ENCODE measurements at places on chromosomes 5 and 9.
A peak's percentile ranks its signal among the peaks of the same experiment; 100 is the strongest.

DNA sequence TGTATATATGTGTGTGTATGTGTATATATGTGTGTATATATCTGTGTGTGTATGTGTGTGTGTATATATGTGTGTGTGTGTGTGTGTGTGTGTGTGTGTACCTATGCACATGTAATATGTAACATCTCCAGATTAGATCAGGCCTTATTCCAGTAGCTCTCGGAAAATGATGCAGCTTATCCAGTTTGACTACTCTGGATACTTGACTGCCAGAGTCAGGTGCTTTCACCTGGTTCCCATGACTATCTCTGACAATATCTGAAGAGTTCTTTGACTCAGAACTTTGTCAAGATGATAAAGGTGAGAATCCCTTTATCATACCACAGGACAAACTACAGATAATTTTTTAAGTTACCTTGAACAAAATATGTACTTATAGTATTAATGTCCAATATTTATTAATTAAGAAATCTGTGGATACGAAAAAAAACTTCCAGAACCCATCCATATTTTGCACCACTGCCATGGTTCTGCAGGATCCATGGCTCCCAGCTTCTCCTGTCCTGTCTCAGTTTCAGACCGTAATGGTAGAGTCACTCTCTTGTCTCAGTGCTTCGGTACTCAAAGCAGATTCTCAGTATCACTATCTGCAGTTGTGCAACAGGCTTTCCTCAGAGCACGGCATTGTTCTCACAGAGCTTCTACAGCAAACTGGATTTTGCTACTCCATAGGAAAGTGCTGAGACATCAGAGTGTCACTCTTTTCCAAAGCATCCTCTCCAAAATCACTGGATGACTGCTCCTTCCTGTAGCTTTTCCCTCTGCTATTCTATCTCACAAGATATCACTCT is 164.4 kb upstream of the SLC12A2 start:
- no peak for DNase-seq

GRCh38 chr9:99633265-99633664 is 188.4 kb upstream of the NR4A3 start:
- DNase-seq: no peak

DNA sequence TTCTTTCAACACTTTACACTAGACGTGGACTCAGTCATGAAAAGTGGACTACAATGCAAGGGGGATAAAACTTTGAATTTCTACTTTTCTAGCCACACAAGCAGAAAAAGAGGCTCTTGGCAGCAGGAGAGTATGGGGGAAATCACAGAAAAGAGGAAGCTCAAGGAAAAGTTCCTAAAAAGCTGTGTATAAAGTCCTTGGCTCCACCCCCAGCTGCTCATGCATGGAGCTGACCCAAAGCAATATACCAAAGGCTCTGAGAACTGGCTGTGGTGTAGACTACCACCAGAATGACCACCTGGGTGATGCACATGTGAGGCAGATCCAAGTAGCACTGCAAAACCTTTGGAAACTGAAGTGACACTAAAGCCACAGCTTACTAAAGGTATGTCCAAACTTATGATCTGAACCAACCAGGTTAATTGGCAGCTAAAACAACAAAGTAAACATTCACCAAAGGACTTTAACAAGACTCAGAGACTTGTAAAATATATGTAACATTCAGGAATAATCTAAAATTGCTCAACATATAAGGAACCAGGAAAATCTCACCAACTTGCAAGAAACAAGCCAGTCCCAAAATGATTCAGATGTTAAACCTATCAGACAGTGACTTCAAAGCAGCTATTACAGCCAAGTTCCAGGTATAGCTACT is 55.5 kb upstream of the RASGRF2 start:
- DNase-seq: no peak

GRCh38 chr9:79461712-79462111 is 110.1 kb upstream of the TLE4 start:
- DNase-seq: no peak

DNA sequence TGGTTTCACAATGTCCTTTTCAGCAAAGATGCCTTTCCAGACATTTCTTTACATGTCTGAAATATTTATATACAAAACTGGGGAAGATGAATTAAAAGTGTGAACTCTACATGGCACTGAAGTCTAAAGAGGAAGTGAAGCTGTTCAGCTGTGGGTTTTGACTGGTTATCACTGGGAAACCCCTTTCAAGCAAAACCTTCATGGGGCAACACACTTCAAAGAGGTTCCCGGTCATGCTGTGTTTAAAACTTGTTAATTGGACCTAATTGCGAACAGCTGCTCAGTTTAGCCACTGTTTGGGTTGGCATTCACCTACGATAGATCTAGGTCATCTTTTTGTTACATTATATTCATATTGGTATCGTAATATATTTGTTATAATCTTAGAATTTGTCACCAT is 20.0 kb upstream of the GDNF start:
- DNase-seq: no peak

- no peak for DNase-seq
Observed at GRCh38 chr5:5042806-5043205, 97.3 kb upstream of the ADAMTS16 start.

GRCh38 chr9:11546231-11546630 is 933.4 kb upstream of the PTPRD start:
- no peak for DNase-seq

DNA sequence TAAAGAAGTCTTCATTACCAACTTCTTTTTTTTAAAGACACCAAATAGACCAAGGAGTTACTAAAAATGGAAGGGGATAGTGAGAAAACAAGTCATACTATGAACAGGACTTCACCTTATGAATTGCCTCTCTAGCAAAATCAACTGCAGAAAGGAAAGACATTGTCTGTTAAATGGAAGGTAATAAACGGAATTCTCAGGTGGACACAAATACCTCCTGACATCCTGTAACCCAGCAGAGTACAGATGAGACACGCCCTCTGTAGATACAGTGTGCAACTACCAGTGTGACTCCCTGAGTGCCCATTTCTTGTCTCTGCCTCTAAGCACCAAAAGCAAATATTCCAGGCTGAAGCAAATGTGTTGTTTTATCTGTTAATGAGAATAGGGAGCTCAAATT is 12.2 kb upstream of the PLPP1 start:
- no peak for DNase-seq

DNA sequence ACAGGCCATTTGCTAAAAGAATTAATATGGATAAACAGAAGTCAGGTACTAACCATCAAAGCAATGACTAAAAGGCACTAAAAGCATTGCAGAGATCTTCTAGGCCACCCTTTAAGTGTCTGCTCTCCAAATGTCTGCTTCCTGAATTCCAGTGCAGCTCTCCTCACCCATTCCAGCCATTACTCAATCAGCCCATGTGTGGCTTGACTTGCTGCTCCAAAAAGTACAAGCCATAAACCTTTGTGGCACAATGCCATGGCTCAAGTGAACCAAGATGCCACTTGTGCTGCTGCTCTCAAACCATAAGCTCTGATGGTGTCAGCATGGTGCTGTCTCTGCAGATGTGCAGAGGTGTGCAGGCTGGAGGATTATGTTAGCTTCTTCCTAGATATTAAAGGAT is 290.2 kb upstream of the POU5F2 start:
- DNase-seq: peak; percentile 31

DNA sequence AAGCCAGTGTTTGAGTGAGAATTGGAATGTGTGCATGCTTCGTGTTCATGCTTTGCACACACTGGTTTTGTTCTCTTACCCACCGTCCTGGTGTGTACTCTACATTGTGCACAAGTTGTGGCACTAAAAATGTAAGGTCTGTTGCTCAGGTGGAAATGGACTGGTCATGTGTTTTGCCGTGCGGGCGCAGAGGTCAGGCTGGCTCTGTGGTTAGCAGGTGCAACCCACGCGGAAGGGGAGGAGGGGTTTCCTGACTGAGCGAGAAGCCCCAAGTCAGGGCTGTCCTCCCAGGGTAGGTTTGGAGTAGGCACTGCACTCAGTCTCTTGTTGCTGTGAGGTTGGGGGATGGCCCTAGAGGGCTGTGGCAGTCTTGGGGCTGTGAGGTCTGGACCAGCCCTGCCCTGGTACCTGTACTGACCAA is 86.6 kb downstream of the EHMT1 start:
- no peak for DNase-seq
